ENCODE measurements at places on chromosomes 1 and 21.

DNA sequence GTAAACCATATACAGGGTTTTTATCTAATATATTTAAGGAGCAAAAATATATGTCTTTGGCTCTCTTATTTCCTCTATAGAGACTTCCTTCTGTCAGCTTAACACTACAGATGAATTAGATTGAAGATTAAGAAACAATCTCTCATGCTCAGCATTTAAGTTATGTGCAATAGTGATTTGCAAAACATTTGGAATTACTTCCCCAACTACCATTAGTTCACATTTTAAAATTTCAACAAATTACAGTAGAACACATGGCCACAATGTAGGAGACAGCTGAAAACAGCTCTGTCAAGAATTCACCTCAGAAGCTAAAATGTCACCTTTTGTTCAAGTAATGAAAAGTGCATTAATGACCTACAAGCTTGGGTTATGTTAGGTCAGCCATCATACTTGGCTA, 177.9 kb downstream of the EIF4G3 start:
- DNase-seq = no peak

DNA sequence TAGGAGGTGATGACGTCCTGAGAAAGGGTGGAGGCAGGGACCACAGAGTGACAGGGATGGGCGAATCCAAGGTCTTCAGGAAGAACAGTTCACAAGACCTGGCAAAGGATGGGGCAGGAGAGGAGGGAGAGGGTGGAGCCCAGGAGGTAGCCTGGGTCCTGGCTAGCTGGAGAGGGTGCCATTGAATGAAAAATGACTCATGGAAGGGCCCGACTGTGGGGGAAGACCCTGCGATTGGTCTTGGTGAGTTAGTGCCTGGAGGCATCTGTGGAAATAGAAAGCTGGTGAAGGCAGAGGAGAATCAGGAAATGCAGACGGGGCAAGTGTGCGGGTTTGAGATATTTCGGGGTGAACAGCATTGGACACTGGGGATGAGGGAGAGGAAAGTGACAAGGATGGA, 60.3 kb upstream of the SLC45A1 start:
- DNase-seq = no peak

DNA sequence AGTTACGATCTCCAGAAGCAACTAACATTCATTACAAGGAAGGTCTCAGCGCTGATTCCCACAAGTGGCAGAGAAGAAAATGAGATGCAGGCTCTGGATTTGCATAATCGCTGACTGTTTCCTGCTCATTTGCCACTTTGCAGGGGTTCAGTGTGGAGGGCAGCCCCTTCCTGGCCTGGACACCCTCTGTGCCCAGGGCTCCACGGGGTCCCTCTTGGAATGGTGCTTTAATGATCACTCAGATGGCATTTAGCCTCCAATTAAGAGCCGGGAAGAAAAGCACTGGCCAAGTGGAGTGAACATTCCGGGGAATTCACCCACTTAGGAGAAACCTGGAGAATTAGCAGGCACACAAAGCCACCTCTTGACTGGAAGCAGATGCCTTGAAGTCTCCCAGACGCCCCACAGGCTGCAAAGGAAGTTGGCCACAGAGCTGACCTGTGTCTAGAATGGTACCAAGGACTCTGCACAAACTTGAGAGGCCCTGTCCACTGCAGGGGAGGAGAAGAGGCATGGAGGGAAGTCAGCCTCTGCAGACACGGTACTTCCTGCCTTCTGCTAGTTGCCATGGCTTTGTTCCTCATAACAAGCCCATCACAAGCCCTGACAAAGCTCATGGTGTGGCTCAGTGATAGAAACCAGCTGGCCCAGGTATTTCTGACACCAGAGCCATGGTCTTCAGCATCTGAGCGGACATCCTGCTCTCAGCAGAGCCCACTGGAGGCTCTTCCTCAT, 157.2 kb downstream of the KAZN start:
- DNase-seq = no peak

GRCh38 chr21:45818276-45818903, 163.2 kb upstream of the COL6A1 start:
- peak; percentile 13 for DNase-seq

GRCh38 chr1:160835751-160836150, 26.9 kb downstream of the CD244 start:
- DNase-seq = no peak

DNA sequence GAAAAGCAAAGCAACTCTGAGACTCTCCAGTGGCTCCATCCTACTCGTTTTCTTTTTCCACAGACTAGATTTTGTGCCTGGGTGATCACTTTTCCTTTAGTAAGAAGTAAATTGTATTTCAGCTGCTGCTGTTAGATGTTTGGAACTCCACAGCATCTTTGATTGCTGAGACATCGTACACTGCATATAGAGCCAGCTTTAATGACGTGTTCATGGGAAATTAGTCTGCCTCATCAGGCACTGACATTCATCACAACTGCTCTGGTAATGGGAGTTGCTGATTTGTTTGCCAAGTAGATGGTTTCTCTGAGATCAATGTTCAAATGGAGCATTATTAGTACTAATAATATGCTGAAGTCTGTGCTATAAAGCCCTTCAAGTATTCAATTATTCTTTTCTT, 573.8 kb upstream of the NR5A2 start:
- no peak for DNase-seq

DNA sequence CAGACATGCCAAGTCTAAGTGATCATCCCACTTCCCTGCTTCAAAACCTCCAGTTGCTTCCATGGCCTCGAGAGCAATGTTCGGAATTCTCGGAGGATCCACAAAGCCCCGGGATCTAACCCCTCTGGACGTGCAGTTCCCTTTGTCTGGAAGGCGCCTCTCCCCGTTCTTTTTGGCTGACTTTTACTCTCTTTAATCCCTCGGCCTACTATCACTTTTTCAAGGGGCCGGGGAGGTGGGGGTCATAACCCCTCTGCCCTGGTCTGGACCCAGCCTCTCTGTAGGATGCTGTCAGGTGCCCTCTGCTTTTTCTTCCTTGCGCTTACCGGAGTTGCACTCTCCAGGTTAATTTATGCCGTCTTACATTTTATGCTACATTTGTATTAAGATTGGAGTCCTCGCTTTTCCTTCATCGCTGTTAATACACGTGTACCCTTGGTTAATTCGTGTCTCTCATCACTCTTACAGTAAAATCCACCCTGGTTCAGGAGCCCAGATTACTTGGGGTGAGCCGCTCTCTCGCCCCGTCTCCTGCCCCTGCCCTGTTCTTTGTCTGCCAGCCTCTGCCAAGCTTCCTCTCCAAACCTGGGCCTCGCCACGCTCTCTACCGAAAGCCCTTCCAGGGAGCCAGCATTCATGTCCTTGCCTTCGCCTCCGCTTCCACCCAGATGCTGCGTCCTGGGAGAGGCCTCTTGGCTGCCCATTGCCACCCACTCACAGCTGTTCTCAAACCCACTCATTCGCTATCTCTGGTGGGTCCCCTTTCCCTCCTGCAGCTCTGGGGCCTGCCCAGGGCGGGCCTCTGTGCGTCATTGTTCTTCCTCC, 448.6 kb downstream of the CAMTA1 start:
- no peak for DNase-seq

- DNase-seq = no peak
Measured at GRCh38 chr1:162687870-162688269, 55.6 kb downstream of the DDR2 start.

GRCh38 chr1:38221006-38221649, 174.5 kb upstream of the POU3F1 start:
- DNase-seq = no peak

GRCh38 chr1:67785847-67786753, 47.2 kb downstream of the GNG12 start:
- DNase-seq = no peak

GRCh38 chr21:33112681-33113080, 42.7 kb downstream of the OLIG1 start:
- no peak for DNase-seq

- DNase-seq = no peak
Measured at GRCh38 chr1:232379063-232379434, 250.9 kb downstream of the SIPA1L2 start.

GRCh38 chr1:216015116-216015515, 408.1 kb downstream of the USH2A start:
- DNase-seq = no peak

GRCh38 chr1:185526344-185527307, 207.6 kb upstream of the HMCN1 start:
- DNase-seq = no peak

DNA sequence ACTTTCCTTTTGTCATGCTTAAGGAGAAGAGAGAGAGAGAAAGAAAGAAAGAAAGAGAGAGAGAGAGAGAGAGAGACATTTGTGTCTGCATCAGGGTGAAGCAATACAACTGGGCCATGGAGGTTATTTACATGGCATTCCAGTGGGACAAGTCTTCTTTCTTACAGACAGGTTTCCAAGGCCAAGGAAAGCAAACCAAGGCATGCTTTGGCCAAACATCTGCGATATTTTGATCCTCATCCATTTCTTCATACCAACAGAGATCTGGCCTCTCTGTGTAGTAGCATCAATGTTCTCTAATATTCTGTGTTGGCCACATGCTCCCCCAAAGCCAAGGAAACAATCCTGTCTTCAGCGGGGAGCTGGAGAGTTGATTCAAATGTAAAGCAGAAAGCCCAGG, 292.1 kb downstream of the SETD4 start:
- DNase-seq = no peak

DNA sequence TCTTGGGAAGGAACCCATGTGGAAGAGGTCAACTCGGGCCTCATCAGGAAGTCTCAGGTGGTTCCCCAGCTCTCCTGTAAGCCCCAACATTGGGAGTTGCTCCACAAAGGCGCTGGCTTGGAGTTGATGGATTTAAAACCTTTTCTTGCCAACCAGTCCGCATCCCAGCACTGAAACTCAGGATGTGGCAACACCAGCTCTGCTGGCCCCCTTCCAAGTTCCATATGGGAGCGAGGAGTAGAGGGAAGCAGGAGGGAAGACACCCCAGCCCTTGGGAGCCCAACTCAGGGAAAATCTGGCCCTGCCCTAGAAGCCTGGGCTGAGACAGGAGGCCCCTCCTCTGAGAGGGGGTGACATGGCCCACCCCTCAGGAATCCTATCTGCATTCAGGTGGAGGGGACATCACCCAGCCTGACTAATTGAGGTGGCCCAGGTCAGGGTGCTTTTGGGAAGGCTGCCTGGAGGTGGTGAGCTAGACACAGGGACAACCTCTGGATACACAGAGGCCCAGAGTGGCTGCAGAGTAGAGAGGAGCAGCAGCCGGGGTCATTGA, 33.1 kb upstream of the DMBX1 start:
- DNase-seq = no peak

- DNase-seq = peak; percentile 89
Measured at GRCh38 chr1:121519042-121519755, 334.4 kb downstream of the SRGAP2C start.

DNA sequence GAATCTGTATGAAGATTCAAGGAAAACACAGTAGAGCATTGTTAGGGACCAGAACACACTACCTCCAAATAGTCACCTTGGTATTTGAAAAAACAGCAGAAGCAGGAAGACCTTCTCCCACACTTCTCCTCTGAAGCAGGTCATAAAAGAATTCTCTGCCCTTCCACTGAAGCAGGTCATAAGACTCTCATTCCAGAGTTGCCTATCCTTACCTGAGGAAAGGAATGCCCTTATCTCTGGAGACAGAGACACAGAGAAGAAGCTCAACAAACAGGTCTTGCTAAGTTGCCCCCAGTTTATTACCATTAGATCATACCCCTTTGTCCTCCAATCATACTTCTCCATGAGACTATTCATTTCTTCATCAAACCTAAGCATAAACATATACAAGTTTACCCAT, 225.8 kb upstream of the TNR start:
- DNase-seq = no peak

DNA sequence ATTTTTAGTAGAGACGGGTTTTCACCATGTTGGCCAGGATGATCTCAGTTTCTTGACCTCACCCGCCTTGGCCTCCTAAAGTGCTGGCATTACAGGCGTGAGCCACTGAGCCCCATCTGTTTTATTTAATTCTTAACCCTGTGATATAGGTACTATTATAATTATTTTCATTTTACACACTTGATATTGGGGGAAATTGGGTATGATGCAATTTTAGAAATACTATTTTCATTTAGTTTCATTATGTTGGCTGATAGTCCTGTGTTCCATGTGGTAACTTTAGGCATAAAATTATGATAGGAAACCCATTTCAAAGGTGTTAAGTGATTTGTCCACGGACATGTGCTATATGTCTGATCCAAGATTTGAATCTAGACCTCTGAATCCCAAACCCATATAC, 61.1 kb downstream of the SPEN start:
- no peak for DNase-seq

GRCh38 chr21:32108566-32108965, 170.3 kb downstream of the MIS18A start:
- no peak for DNase-seq

DNA sequence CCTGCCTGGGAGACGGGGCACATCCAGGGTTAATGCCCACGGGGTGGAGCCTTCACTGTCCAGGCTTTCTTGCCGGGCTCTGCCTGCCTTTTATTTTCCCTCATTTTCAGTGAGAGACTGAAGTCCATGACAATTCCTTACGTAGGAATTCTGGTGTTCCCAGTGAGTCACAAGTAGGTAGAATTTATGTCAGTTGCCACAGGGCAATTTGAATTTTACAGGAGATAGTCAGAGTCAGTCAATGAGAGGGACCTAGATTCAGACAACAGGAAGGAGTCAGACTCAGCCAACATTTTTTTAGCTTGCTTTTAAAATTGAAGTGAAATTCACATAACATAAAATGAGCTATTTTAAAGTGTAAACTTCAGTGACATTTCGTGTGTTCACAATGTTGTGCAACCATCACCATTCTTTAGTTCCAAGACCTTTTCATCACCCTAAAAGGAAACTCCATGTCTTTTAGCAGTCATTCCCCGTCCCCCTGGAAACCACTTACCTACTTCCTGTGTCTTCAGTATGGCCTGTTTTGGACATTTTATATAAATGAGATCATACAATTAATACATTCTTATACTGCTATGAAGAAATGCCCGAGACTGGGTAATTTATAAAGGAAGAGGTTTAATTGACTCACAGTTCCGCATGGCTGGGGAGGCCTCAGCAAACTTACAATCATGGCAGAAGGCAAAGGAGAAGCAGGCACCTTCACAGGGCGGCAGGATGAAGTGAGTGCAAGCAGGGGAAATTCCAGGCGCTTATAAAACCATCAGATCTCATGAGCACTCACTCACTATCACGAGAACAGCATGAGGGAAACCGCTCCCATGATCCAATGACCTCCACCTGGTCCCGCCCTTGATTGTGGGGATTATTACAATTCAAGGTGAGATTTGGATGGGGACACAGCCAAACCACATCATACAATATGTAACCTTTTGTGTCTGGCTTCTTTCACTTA, 14.6 kb downstream of the AJAP1 start:
- no peak for DNase-seq

DNA sequence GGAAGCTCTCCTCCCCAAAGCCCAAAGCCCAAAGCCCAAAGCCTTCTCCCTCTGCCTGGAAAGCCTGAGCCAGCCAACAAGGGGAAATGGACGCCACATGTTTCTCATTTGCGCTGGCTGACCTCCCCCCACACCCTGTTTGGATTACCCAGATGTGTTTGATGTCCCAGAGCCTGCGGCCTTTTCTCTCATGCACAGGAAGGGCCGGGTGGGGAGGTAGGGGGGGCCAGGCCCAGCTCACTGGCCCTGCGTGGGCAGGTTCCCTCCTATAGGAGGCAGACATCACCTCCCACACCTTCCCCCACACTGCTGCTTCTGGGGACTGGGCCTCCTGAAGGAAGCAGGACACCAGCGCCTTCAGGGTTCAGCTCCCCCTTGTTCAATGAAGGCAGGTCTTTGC, 116.3 kb downstream of the NAV1 start:
- no peak for DNase-seq

GRCh38 chr1:2021550-2021949, 2.4 kb downstream of the GABRD start:
- DNase-seq = no peak
